Hematopoietic multipotent progenitor cell treated with erythropoietin and hydrocortisone succinate and interleukin-3 and kit ligand, for 8 days (in vitro differentiated cells): ENCODE measurements at places on chromosomes 6 and 20.
A peak's percentile ranks its signal among the peaks of the same experiment; 100 is the strongest.

DNA sequence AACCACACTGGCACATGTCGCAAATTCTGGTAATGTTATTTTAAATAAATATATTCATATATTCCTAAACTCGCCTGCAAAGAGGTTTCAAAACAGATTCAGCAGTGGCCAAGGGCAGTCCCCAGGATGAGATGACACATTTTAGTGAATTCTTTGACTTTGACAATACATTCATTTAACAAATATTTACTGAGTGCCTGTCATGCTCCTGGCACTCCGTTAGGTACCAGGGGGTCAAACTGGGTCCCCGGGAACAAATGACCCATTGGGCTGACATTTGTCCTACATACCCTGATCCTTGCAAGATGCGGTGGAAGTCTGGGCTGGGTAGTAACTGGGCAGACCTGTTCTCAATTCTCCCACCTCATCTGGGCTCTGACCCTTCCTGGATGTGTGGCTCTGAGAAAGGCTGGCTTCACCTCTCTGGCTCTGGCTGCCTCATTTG lies 74.9 kb downstream of the FYN start:
- no peak for DNase-seq

GRCh38 chr6:112037783-112038216 lies 16.1 kb upstream of the CCN6 start:
- no peak for DNase-seq

DNA sequence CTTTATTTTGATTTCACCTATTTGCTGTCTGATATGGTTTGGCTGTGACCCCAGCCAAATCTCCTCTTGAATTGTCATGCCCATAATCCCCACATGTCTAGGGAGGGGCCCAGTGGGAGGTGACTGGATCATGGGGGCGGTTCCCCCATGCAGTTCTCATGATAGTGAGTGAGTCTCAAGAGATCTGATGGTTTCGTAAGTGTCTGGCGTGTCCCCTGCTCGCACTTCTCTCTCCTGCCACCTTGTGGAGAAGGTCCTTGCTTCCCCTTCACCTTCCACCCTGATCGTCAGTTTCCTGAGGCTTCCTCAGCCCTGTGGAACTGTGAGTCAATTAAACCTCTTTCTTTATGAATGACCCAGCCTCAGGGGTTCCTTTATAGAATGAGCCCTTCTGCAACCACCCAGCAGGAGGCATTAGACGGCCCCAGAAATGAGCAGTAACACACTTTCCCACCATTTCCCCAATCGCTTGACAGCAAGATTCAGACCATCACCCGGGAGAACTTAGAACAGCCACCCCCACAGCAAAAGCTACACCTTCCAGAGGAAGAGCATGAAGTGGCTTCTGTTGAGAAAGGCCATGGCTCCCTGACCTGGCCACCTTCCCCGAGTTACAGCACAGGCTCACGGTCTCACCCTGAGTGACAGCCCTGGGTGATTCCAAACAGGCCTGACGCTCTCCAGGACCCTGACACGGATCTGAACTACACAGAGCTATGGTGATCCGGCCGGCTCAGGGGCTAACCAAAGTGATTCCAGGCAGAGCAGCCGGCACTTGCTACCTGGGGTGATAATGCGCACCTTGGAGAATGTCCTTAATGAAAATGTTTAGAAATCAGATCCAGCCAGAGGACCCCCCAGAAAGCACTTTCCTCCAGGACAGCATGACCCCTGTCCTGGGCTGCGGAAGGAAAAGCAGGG lies 131.2 kb upstream of the CDH4 start:
- DNase-seq = peak; percentile 71

DNA sequence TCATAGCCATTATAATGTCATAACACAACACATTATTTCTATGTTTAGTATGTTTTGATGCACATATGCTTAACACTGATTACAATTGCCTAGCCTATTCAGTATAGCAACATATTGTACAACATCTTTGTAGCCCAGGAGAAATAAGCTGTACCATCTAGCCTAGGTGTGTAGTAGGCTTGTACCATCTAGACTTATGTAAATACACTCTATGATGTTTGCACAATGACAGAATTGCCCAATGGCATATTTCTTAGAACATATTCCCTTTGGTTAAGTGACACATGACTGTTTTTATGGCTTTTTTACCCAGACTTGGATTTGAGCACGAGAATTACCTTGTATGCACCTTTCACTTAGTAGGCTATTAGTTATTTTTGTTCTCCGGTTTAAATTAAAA lies 64.5 kb upstream of the HIVEP1 start:
- no peak for DNase-seq
